ENCODE measurements at places on chromosomes 1 and 21.

- no peak for DNase-seq
These were observed 164.9 kb downstream of the DYRK1A start for GRCh38 chr21:37531431-37531932.

GRCh38 chr1:40090652-40091355 is 6.2 kb downstream of the PPT1 start:
- no peak for DNase-seq

GRCh38 chr21:31668651-31669491 is 9.4 kb downstream of the SOD1 start:
- no peak for DNase-seq

- DNase-seq: no peak
These were observed 43.4 kb downstream of the RGS2 start for GRCh38 chr1:192852001-192852947.

GRCh38 chr1:97364086-97364485 is 556.7 kb downstream of the DPYD start:
- DNase-seq: peak; percentile 58

DNA sequence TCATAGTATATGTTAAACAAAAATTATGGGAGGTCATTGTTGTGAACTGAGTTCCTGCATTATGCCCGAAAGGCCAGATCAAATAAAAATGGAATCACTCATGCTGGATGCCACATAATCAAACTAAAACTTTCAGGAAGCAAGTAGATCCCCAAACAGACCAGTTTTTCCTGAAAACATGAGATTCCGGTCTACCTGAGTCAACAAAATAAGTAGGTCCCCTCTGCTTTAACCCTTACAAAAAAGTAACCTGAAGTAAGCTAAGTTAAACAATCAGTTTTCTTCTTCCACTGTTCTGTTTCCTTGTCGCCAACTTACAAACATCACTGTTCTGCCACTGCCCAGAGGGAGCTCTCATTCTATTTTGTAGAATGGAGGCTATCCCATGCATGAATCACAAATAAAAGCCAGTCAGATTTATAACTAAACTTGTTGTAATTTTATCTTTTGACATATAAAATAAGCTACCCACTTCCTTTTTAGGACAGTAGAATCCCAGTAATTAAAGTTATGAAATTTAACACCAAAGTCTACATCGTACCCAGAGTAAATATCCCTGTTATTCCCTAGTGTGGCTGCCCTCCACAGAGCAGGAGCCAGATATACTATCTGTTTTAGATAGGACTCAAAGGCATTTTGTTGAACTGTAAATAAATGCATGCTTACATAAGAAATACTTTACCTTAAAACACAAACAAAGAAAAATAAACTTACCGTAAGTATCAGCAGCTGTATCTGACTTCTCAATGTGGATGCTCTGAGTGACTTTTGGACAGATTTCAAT is 149.4 kb downstream of the TIAM1 start:
- DNase-seq: no peak

DNA sequence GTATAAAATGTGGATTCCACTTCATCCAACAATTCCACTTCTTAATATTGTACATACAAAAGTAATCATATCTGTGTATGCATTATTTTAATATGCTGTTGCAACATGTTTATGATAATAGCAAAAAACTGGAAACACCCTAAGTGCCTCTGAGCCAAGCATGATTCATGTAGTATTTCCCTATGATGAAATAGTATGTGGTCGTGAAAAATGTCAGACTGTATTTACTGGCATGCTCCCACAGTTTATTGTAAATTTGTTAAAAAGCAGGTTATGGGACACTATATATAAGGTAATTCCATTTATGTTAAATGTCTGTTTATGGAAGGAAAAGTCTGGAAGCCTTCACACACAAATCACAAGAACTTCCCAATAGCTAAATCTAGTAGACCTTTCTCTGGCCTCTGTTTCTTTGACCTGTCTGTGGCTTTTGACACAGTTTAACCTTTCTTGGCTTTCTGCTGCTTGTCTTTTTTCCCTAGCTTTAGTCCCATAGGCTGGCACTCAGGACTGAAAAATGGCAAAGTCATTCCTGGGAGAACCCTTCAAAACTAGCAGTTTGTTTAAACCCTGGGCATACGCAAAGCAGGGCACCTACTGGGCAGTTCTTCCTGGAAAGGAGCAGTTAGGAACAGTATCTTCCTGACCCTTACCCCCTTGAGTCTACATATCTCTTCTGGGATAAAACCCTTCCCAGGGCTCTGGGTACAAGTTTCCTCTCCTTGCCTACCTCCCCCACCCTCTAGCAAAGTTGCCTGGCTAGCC is 65.4 kb upstream of the ARTN start:
- DNase-seq: peak; percentile 84

- DNase-seq: no peak
These were observed 4.0 kb upstream of the RCAN1 start for GRCh38 chr21:34618941-34619340.

GRCh38 chr1:94037392-94038229 is 83.3 kb downstream of the ABCA4 start:
- no peak for DNase-seq

- no peak for DNase-seq
These were observed 8.7 kb downstream of the PDXK start for GRCh38 chr21:43727519-43728153.

DNA sequence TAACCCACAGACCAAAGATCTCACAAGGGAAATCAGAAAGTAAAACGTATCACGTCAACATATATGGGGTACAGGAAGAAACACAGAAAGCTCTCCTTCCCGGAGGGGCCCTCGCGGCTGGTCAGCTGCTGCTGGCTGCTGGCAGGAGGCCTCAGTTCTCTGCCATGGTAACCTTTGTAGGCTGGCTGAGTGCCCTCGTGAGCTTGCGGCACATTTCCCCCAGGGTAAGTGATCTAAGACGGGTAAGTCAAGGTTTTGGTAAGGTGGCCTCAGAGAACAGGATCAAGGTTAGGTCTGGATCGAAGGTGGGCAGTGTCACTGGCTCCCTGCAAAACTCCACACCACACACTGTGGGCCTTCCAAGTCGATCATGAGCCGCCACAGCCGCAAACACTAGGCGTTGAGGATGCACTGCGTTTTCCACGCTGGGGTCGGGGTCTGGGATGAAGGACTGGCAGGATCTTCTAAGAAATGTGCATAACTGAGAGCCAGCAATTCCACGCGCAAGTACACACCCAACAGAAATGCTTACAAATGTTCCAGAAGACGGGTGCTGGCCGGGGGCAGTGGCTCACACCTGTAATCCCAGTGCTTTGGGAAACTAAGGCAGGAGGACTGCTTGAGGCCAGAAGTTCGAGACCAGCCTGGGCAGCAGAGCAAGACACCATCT is 33.9 kb downstream of the WDR4 start:
- DNase-seq: no peak
